ENCODE measurements at places on chromosomes 1 and 21. TPM values are rescaled to one million over a fixed set of nuclear protein-coding genes. Genes with fewer than 3 reads are reported as not detected.

Gene SLC45A3
- 5.5 TPM for total RNA-seq

Gene TTLL7
- 3.5 TPM for total RNA-seq

Gene SPRR2G
- total RNA-seq = not detected

Gene SLC2A5
- 0.17 TPM for total RNA-seq

Gene AMY2A
- total RNA-seq = not detected

Gene PANK4
- total RNA-seq = 12.4 TPM

Gene RAD54L
- 13.7 TPM for total RNA-seq

Gene PRXL2B
- total RNA-seq = 19.5 TPM

Gene PALMD
- total RNA-seq = 0.57 TPM

Gene ECM1
- total RNA-seq = 2.1 TPM

Gene IFNLR1
- 1.0 TPM for total RNA-seq

Gene CLCNKA
- 0.24 TPM for total RNA-seq

Gene ITLN2
- 0.14 TPM for total RNA-seq

Gene ARHGEF16
- 5.1 TPM for total RNA-seq

Gene COL6A1
- total RNA-seq = 18.6 TPM

Gene TEDDM1
- not detected for total RNA-seq

Gene TTC34
- 0.05 TPM for total RNA-seq

Gene DMRTA2
- 0.15 TPM for total RNA-seq

Gene HAO2
- not detected for total RNA-seq

Gene WNT3A
- 0.05 TPM for total RNA-seq

Gene RABGAP1L
- 6.0 TPM for total RNA-seq

Gene TTC39A
- 1.1 TPM for total RNA-seq

Gene TRIM17
- total RNA-seq = not detected

Gene SIM2
- 14.4 TPM for total RNA-seq

Gene PLPPR5
- total RNA-seq = not detected

Gene SYCP1
- total RNA-seq = not detected

Gene SFN
- 487 TPM for total RNA-seq

Gene VASH2
- 4.2 TPM for total RNA-seq

Gene CD52
- total RNA-seq = not detected

Gene SPRR2B
- not detected for total RNA-seq

Gene TMEM201
- total RNA-seq = 15.4 TPM

Gene RNF186
- total RNA-seq = not detected

Gene SPRR2F
- not detected for total RNA-seq

Gene GPR153
- total RNA-seq = 1.2 TPM

Gene FAM72B
- 6.1 TPM for total RNA-seq

Gene ADAMTSL4
- 3.4 TPM for total RNA-seq

Gene CCDC27
- total RNA-seq = not detected

Gene SPRR1B
- total RNA-seq = not detected

Gene PRKCZ
- total RNA-seq = 7.7 TPM

Gene NTNG1
- total RNA-seq = not detected

Gene ITGB2
- total RNA-seq = 0.80 TPM

Gene SERPINC1
- not detected for total RNA-seq

Gene TLR5
- total RNA-seq = not detected

Gene ARHGAP29
- total RNA-seq = 20.2 TPM

Gene CD5L
- not detected for total RNA-seq

Gene BARHL2
- not detected for total RNA-seq
